ENCODE measurements at places on chromosomes 3 and 15.

GRCh38 chr15:66131831-66132230, 121.7 kb downstream of the MEGF11 start:
- no peak for DNase-seq

GRCh38 chr15:47398594-47398993, 318.7 kb upstream of the SEMA6D start:
- DNase-seq: no peak

DNA sequence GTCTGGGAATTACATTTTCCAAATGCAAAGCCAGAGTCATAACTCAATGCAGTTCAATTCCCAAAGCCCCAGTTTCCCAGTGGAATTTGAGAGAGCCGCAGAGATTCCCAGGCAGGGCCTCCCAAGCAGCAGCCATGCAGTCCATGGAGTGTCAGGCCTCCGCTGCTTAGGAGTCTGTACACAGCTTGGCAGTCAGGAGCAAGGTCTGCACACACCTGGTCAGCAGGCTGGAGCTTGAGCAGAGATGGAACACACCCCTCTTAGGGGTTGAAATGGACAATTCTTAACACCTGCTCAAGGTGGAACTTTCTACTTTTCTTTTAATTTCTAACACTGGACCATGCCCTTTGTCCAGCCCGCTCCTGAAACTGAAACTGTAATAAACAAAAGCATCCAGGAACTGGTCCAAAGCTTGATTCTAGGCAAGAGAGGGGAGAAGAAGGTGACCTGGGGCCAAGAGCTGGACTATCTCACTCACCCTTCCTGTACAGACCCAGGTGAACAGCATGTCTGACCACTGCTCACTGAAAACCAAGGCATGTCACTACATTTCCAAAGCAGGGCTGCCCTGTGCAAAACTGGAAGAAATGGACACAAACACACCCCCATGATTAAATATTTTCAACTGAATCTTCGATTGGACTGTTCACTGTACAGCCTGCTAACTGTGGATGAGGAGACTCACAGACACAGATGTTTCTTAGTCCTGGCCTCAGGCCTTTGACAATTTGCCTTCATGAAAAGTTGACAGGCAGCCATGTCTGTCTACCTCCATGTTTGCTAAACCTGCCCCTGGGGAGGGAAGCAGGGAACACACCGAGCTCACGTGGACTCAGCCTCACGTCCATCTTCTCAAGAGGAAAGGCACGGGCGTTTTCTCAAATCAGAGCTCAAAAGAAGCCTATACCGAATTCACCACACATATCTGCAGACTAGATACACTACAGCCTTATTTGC, 48.6 kb upstream of the DUSP7 start:
- no peak for DNase-seq

DNA sequence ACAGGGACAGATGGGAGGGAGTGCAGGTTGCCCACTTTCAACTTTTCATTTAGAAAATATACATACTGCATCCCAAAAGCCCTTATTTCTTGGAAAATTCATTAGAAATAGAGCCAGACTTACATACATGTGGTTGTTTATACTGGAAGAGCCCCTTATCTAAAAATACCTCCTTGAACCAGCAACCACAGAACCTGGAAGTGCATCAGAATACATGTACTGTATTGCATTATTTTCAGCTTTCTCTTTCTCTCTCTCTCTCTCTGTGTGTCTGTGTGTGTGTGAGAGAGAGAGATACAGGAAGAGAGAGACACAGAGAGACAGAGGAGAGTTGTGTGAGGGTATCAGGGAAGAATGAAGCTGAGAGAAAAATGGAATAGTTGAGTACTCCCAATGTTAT, 29.5 kb upstream of the LSAMP start:
- DNase-seq: no peak

- DNase-seq: no peak
These were observed 31.1 kb upstream of the SLC27A2 start for GRCh38 chr15:50150851-50151250.

DNA sequence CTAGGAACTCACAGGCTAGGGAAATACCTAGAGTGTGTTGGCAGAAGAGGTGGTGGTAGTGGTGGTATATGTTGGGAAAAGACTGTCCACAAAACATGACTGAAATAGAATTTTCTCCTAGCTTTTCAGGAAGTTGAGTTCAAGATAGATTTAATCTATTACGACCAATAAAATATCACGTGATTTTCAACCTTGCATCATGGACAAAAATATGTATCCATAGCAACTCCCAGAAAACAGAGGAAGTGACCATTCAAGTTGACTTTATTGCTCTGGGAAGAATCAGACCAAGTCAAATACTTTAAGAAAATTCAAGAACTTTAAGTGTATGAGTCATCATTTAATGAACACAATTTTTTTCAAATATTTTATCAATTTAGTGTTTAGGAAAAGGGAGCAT, 347.0 kb upstream of the ZNF385D start:
- no peak for DNase-seq

DNA sequence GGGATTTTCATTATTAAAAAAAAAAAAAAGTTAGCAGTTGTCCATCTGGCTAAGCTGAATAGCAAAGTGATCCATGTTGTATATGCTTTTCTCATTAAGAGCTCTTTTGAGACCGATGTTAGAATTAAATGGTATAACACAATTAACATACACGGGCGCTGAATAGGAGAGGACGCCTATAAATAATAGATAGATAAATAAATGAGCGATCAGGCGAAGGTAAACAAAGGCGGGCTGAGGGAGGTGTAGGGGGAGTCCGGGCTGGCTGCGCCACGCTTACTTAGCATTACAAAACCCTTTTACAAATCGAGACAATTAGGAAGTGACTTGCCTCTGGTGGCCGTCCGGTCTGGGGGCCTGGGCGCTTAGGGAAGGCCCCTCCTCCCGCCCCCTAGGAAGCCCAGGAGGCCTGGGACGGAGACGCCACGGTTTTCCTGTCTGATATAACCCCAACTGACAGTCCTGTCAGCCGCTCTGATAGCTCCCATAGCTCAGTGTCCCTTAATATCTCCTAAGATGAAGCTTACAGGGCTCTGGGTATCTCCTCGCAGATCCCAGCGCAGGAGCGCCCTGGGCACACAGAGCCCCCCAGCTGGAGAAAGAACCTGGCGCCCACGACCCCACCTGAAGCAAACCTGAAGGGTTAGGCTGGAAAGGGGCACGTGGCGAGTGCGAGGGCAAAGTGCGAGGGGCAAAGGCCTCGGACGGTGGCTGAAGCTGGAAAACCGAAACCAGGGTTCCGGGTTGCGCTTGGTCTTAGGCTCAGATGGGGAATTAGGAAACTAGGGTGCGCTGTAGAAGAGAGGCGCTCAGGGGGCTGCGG, 3.6 kb downstream of the SOX14 start:
- no peak for DNase-seq

DNA sequence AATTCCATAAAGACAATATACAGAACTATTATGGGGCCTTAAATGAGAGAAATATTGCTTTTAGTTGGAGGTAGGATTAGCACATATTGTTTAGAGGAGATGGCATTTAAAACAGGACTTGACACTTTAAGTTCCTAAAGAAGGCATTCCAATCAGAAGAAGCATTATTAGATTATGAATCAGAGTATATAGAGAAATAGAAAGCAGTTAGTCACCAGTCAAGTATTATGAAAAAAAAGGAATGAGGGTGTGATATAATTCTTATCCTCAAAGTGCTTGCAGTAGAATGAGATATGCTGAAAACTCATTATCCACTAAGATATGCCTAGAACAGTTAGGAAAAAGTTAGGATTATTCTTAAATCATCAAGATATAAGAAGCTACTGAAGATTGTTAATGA, 456.2 kb downstream of the ZNF385D start:
- no peak for DNase-seq

- DNase-seq: peak; percentile 29
These were observed 249.9 kb downstream of the SHOX2 start for GRCh38 chr3:157856078-157856939.

DNA sequence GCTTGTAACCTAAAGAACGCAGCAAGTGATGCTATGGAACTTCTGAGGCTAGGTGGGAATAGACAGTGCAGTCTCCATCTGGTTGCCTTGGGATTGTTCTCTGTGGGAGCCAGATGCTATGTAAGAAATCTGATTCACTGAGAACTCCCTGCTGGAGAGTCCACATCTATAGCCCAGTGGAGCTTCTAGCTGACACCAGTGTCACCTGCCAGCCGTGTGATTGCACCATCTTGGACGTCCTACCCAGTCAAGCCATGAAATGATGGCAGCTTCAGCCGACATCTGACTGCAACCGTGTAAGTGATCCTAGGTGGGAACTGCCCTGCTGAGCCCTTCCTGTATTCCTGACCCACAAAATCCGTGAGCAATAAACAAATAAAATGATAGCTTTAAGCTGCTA, 12.4 kb upstream of the FYCO1 start:
- no peak for DNase-seq

DNA sequence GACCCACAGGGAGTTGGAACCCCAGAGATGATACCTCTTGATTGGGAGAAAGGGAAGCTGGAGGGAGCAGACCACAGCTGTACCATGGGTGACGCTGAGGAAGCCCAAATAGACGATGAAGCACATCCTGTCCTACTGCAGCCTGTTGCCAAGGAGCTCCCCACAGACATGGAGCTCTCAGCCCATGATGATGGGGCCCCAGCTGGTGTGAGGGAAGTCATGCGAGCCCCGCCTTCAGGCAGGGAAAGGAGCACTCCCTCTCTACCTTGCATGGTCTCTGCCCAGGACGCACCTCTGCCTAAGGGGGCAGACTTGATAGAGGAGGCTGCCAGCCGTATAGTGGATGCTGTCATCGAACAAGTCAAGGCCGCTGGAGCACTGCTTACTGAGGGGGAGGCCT, 201.1 kb downstream of the AKAP13 start:
- no peak for DNase-seq

- no peak for DNase-seq
These were observed 6.6 kb upstream of the CD47 start for GRCh38 chr3:108097322-108098002.

- DNase-seq: no peak
These were observed 110.0 kb downstream of the OPA1 start for GRCh38 chr3:193702967-193703366.

DNA sequence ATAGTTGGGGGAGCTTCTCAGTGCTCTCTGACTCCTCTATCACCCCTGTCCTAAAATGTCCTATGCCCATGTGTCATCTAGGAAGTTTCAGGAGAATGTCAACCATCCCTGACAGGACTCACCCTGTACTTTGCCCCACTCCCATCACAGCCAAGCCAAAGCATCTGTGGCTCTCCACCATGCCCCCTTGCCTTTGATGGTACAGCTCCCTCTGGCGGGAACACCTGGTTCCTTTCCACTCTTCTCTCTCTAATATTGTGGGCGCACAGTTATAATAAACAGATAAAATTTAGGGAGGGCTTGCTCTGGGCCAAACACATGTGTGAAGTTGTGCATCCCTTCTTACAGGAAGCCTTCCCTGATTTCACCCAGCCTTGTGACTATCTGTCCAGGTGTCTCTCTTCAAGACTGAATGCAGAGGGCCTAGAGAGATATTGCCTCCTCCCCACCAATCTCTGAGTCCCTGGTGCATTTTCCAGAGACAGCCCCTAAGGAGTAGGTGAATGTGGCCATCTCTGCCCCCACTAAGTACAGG, 62.8 kb downstream of the ISG20 start:
- no peak for DNase-seq

GRCh38 chr3:190252080-190252479, 70.2 kb downstream of the CLDN1 start:
- no peak for DNase-seq

DNA sequence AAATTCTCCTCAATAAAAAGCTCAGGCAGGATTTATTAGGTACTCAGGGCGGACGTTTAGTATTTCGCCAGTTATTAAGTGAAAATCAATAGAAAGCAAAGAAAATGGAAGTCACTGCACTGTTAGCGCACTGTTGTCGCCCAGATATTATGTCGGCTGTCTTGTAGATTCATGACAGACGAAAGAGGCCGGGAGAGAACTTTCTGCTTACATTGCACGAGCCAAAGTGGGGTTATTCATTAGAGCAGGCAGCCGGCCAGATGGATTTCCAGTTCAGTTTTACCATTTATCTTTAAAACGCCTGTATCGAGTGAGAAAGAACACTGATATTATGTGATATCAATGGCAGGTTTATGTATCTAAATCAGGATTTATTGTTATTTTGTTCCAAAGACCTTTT, 866.0 kb upstream of the NR2F2 start:
- peak; percentile 82 for DNase-seq
